ENCODE measurements at places on chromosomes 2 and 18. TPM values are rescaled to one million over a fixed set of nuclear protein-coding genes. Genes with fewer than 3 reads are reported as not detected.

Gene PPP4R1
- 35.7 TPM for total RNA-seq

DNA sequence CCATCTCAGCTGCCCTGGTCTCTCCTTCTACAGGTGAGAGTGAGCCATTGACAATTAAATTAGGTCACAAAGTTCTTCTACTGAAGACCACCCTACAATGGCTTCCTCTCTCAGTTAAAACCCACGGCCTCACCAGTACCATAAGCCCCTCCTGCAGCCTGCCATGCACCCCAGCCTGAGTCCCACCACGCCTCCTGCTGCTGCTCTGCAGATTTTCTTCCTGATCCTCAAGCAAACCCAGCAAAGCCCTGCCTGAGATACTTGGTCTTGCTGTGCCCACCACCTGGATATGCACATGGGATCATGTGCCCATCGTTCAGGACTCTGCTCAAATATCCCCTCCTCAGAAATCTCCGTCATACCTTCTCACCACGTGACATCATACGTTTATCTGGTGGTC is 696.6 kb downstream of the RNF144A start:
- H3K4me3 ChIP-seq: no peak overlapping the region
- H3K36me3 ChIP-seq: no peaks in the 10 kb centered on the region
- H3K4me1 ChIP-seq: no peaks in the 10 kb centered on the region
- no peak overlapping the region for H3K27ac ChIP-seq
- no peaks in the 10 kb centered on the region for H3K27me3 ChIP-seq
- DNase-seq: no peak

GRCh38 chr2:62056341-62056740 is 139.6 kb upstream of the B3GNT2 start:
- H3K27ac ChIP-seq: no peak overlapping the region
- H3K27me3 ChIP-seq: no peaks in the 10 kb centered on the region
- no peak overlapping the region for H3K4me3 ChIP-seq
- H3K36me3 ChIP-seq: no peaks in the 10 kb centered on the region
- no peaks in the 10 kb centered on the region for H3K4me1 ChIP-seq
- no peak for DNase-seq

DNA sequence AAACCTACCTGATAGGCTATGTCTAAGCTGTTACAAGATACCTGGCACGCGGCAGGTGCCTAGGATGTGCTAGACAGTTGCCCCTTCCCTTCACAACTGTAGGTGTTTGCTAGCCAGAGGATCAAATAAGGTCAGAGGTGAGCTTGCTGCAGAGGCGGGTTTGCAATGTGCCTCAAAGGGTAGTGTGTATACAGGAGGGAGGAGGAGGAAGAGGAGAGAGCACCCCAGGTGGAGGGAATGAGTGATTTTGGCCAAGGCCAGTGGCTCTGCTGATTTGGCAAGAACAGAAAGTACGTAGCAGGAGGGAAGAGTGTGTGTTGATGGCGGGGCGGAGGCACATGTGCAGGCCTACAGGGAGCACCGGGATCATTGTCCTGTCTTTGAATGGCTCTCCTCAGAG is 236.5 kb downstream of the HAUS1 start:
- H3K4me3 ChIP-seq: no peak overlapping the region
- no peaks in the 10 kb centered on the region for H3K36me3 ChIP-seq
- no peak overlapping the region for H3K27ac ChIP-seq
- DNase-seq: no peak
- H3K27me3 ChIP-seq: peaks cover 14% of the 10 kb centered on the region
- peaks cover 26% of the 10 kb centered on the region for H3K4me1 ChIP-seq

DNA sequence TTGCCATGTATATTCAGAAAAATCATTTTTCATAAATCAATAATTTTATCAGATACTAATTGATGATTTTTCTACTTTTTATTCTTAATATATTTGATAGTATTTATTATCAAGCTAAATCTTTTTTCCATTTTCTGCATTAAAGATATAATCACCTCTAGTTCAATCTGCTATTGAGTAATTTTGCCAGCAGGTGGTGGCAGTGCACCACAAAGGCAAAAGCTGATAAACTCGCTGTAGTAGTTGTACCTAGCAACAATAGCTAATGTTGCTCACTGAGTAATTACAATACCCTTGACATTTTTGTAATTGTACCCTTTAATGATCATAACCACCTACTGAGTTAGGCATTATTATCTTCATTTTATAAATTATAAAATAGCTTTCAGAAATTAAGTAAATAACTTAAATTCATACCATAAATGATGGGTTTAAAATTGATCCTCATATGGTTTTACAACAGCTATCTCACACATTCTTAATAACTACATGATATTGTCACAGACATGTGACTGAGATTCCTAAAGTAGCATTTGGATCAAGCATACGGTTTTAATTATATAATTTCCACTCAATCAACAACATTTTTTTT is 52.0 kb upstream of the CALCRL start:
- DNase-seq: peak; percentile 38
- H3K4me1 ChIP-seq: no peaks in the 10 kb centered on the region
- H3K36me3 ChIP-seq: no peaks in the 10 kb centered on the region
- H3K27ac ChIP-seq: no peak overlapping the region

- H3K36me3 ChIP-seq: no peaks in the 10 kb centered on the region
- no peaks in the 10 kb centered on the region for H3K4me1 ChIP-seq
- no peak overlapping the region for H3K4me3 ChIP-seq
Observed at GRCh38 chr18:79780547-79780946, 17.2 kb upstream of the KCNG2 start.

Gene UBR3
- 35.2 TPM for total RNA-seq

- DNase-seq: no peak
- no peak overlapping the region for H3K4me3 ChIP-seq
- peaks cover 27% of the 10 kb centered on the region for H3K36me3 ChIP-seq
- H3K27me3 ChIP-seq: no peaks in the 10 kb centered on the region
Observed at GRCh38 chr2:10357193-10358169, 54.8 kb downstream of the HPCAL1 start.

Gene ASB18
- total RNA-seq: not detected

Gene ANKZF1
- 135 TPM for total RNA-seq

GRCh38 chr2:64861452-64862397 is 127.5 kb upstream of the SLC1A4 start:
- H3K4me3 ChIP-seq: no peak overlapping the region
- H3K36me3 ChIP-seq: no peaks in the 10 kb centered on the region
- H3K4me1 ChIP-seq: peaks cover 29% of the 10 kb centered on the region
- no peak for DNase-seq
- no peak overlapping the region for H3K27ac ChIP-seq
- H3K27me3 ChIP-seq: peaks cover 16% of the 10 kb centered on the region

Gene REG3G
- not detected for total RNA-seq

GRCh38 chr2:208570851-208571763 is 164.5 kb downstream of the PTH2R start:
- H3K36me3 ChIP-seq: no peaks in the 10 kb centered on the region
- H3K4me1 ChIP-seq: no peaks in the 10 kb centered on the region
- no peak for DNase-seq
- no peak overlapping the region for H3K4me3 ChIP-seq

DNA sequence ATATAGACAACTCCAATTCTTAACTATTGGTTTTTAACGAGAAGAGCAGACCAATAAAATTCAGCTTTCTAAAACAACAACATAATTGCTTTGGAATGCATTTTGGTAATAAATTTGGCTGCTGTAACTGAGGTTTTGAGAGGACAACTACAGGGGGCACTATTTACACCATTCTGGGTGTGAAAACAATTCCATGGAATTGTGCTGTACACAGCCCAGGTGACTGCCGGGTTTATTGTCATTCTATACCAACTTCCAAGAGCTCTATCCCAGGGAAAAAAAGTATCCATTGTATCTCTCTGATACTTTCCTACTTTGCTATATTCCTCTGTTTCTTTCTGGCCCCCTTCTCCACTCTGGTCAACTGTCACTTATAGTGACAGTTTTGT is 38.4 kb downstream of the IRS1 start:
- H3K4me3 ChIP-seq: no peak overlapping the region
- H3K4me1 ChIP-seq: no peaks in the 10 kb centered on the region
- H3K36me3 ChIP-seq: no peaks in the 10 kb centered on the region
- no peaks in the 10 kb centered on the region for H3K27me3 ChIP-seq
- no peak for DNase-seq

- no peaks in the 10 kb centered on the region for H3K4me1 ChIP-seq
- no peak overlapping the region for H3K27ac ChIP-seq
- no peak for DNase-seq
Observed at GRCh38 chr18:35510076-35510651, 12.4 kb upstream of the INO80C start.

GRCh38 chr2:32182667-32183066 is 17.0 kb downstream of the SLC30A6 start:
- no peak overlapping the region for H3K4me3 ChIP-seq
- no peak for DNase-seq
- no peaks in the 10 kb centered on the region for H3K27me3 ChIP-seq

- H3K36me3 ChIP-seq: no peaks in the 10 kb centered on the region
- H3K4me3 ChIP-seq: no peak overlapping the region
- no peak overlapping the region for H3K27ac ChIP-seq
- peaks cover 8% of the 10 kb centered on the region for H3K27me3 ChIP-seq
- DNase-seq: no peak
Observed at GRCh38 chr2:1995081-1995480, 250.8 kb upstream of the PXDN start.

DNA sequence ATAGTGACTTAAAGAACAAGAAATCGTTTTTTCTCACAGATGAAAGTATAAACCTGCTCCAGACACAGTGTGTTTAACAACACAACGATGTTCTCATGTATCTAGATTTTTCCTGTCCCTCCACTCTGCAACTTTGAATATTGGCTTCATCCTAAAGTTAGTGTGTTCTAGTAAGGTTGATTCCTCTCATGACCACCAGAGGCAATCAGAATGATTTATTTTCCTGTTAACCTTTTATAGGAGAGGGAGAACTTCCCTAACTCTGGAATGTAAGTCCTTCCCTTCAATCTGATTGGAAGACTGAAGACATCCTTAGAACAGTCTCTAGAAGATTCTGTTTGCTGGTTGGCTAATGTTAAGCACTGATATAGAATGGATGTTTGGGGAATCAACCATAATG is 41.0 kb upstream of the TAF4B start:
- DNase-seq: no peak
- no peak overlapping the region for H3K4me3 ChIP-seq

GRCh38 chr2:128502200-128502599 is 183.5 kb upstream of the HS6ST1 start:
- H3K36me3 ChIP-seq: no peaks in the 10 kb centered on the region
- no peak overlapping the region for H3K4me3 ChIP-seq
- H3K4me1 ChIP-seq: no peaks in the 10 kb centered on the region
- H3K27me3 ChIP-seq: no peaks in the 10 kb centered on the region
- H3K27ac ChIP-seq: no peak overlapping the region
- DNase-seq: no peak

DNA sequence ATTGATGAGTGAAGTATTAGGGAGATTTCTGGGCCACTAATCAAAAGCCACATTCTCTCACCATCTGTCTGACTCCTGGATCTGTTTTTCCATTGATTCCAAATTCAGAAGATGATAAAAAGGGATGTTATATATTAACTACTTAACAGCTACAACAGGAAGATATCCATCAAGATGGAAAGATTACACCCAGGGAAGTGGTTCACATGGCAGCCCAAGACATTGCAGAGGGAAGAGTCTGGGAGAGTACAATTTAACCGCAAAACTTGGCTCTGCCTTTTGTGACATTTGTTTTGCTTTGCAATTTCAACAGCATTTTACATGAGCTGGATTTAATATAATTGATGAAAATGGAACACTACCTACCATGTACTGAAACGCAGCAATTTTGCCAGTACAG is 22.5 kb upstream of the TCF4 start:
- H3K4me3 ChIP-seq: no peak overlapping the region
- H3K4me1 ChIP-seq: no peaks in the 10 kb centered on the region
- no peaks in the 10 kb centered on the region for H3K36me3 ChIP-seq
- no peak overlapping the region for H3K27ac ChIP-seq
- no peak for DNase-seq
- H3K27me3 ChIP-seq: no peaks in the 10 kb centered on the region

Gene DCAF17
- total RNA-seq: 14.3 TPM

DNA sequence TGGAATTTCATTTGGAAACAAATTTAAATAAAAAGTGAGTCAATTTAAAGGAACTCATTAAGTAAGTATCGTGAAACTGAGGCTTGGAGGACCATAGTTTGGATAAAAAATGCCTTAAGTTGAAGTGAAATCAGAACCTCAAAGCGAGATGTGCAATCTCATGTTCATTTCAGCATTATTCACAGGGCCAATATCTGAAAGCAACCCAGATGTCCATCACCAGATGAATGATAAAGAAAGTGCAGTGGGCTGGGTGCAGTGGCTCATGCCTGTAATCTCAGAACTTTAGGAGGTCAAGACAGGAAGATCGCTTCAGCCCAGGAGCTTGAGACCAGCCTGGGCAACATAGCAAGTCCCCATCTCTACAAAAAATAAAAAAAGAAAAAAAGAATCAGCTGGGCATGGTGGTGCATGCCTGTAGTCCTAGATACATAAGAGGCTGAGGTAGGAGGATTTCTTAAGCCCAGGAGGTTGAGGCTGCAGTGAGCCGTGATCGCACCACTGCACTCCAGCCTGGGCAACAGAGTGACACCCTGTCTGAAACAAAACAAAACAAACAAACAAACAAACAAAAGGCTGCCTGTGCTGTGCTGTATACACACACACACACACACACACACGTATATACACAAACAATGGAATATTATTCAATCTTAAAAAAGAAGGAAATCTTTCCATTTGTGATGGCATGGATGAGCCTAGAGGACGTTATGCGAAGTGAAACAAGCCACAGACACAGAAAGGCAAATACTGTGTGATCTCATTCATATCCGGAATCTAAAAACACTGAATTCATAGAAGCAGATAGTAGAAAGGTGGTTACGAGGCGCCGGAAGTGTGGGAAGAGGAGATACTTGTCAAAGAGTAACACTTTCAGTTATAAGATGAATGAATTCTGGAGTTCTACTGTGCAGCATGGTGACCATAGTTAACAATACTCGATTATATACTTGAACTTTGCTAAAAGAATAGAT is 14.5 kb downstream of the SH3RF3 start:
- peak overlapping the region; percentile 14 for H3K4me3 ChIP-seq
- no peak overlapping the region for H3K27ac ChIP-seq
- peaks cover 24% of the 10 kb centered on the region for H3K4me1 ChIP-seq
- DNase-seq: peak; percentile 52
- no peaks in the 10 kb centered on the region for H3K27me3 ChIP-seq

DNA sequence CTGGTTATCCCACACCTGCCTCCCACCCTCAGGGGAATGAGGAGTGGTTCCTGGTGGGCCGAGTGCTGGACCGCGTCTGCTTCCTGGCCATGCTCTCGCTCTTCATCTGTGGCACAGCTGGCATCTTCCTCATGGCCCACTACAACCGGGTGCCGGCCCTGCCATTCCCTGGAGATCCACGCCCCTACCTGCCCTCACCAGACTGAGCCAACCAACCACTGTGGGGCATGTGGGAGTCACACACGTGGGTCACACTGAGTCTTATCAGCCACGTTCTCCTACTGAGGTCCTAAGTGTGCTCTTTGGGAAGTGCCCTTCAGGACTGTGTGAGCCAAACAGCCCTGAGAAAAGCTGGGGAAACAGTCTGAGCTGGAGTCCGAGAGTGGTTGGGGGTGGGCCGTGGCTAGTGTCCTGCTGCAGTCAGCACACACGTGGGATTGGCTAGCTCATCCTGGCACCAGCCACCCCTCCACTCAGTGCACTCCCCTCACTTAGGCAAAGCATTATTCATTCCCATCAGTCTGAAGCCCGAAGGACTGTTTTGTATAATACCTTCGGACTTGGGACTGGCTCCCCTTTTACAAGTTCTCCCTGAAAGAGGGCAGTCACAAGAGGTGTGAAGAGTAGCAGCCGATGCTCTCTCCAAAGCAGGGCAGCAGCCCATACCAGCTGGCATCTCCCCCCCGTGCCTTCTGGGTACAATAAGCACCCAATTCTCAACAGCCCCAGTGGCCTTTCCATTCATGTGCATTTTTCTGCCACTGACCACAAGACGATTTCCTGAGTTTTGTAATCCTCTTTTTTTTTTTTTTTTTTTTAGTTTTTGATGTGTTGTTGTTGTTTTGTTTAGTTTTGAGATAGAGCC is 4.6 kb downstream of the TIGD1 start:
- H3K27ac ChIP-seq: no peak overlapping the region
- H3K4me3 ChIP-seq: no peak overlapping the region
- peaks cover 34% of the 10 kb centered on the region for H3K4me1 ChIP-seq
- H3K27me3 ChIP-seq: no peaks in the 10 kb centered on the region

Data from CD4-positive, alpha-beta T cell (primary cell).